ENCODE measurements at places on chromosomes 2 and 18.

GRCh38 chr2:31698722-31699121 is 118.0 kb upstream of the SRD5A2 start:
- no peak for DNase-seq

DNA sequence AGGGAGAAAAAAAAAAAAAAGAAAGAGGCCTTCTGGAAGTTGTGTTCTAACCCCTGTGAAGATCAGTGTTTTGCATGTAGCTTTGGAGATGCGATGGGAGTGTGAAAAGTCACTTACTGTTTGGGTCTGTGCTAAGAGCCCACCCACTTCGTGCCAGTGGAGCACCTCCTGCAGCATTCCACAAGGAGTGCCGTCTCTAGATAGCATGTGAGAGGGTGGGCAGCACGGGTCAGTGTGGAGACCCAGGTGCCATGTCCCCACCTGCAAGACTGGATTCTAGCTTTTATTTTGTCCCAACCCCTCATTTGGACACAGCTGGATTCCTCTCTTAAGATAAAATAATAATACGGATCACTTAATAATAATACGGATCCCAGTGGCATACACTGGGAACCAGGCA is 12.5 kb upstream of the TMEM185B start:
- no peak for DNase-seq

- DNase-seq = no peak
Observed at GRCh38 chr2:133726973-133727372, 158.7 kb upstream of the NCKAP5 start.

- DNase-seq = no peak
Observed at GRCh38 chr18:261398-262073, 6.3 kb downstream of the THOC1 start.

DNA sequence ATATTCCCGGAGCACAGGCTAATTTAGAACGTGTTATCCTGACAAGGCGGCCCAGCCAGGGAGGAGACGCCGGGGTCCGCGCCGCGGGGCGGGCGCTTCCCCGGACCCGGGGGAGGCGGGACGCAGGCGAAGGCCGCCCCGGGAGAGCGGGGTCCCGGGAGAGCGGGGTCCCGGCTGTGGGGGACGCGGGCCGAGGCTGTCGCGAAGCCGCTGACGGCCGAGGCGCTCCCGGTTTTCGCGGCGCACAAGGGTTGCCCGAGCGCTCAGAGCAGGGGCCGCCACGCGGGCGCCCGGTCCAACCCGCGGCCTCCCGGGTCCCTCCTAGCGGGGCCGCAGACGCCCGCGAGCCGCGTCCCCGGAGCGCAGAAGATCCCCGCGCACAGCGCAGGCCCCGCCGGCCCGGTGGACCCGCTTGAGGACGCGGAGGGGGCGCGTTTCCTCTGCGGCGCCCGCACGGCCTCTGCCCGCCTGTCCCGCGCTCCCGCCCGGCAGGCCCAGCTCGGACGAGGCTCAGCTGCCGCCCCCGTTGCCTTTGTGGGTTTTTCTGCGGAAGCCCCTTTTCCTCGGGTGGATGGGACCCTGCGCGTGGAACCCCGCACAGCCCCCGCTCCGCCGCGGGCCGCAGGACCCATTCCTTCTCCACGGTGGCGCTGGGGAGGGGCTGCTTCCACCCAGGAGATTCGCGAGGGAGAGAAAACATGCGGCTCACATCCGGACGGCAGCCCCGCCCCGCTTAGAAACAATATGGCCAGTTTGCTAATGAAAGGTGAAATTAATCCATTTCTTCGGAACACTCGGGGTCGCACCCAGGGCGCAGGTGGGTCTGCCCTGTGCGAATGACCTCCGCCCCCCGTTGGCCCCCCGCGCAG is 9.6 kb upstream of the KCNG2 start:
- no peak for DNase-seq

- DNase-seq = no peak
Observed at GRCh38 chr2:14751581-14751980, 119.1 kb downstream of the LRATD1 start.
